ENCODE measurements at places on chromosomes 2 and 18. TPM values are rescaled to one million over a fixed set of nuclear protein-coding genes. Genes with fewer than 3 reads are reported as not detected.

DNA sequence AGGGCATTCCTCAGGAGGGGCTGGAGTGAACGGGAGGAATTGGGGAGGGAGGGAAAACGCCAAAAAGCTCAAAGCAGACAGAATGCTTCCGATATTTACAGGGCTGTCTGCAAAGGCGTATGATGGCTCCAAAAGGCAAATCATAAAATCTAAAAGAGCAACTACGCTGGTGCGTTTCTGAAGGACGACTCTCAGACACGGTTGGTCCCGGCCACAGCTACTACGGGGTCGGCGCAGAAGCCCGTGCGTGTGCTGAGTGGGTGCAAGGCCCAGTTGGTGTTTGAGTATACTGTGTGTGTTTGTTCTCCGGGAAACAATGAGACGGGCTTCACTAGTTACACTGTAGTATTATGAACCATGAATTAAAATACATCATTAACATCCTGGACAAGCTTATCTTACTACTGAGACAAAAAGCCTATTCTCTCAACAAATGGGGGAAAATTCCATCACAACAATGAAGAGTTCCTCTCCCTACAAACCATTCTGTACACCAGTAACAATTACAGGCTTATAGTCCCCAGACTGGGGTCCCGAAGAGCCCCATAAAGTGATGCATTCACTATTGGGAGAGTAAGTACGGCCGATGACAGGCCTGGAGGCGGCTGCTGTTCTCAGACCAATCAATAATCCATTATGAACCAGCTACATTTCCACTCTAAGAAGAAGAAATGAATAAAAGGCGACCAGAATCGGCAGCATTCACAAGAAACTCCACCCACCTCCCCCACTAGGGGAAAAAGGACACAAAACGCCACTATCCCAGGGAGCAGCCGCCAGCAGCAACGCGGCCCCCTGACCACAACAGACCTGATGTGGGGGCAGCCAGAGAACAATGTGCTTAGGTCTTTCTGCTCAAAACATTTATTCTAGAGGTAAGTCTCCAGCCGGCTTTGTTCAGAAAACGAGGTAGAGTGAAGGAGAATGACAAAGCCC, 43.4 kb downstream of the ZNF516 start:
- peak; percentile 67 for DNase-seq

DNA sequence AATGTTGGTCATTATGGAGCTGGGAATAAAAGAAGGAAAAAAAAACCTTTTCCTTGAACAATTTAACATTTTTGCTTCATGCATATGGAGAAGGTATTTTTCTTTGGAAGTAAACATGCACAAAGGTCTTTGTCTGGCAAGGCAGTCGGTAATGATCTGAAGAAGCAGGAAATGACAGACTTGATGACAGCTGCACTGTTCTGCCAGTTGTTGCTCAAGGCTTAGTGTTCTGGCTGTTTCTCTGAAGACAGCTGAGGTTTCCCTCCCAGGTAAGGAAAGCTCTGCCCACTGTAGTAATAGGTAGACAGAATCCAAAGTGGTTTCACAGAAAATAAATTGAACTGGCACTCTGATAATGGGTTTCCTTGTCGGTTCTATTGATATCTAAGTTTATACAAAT, 308.4 kb upstream of the GCFC2 start:
- no peak for DNase-seq

DNA sequence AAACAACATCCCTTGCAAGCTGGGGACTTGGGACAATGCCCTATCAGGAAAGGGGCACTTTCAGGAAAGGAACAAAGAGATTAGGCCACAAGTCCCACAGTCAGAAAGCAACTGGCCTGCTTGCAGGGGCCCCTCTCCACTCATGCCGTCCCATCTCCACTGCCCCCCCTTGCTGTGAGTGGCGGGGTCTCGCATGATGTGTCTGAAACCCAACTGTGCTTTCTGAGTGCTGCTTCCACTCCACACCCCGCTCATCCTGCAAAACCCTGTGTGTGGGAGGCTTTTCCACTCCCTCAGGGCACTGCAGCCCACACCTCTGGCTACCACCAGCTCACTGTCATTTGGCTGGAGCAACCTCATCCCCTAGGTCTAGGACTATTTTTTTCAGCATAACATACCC, 7.9 kb downstream of the HS6ST1 start:
- no peak for DNase-seq

DNA sequence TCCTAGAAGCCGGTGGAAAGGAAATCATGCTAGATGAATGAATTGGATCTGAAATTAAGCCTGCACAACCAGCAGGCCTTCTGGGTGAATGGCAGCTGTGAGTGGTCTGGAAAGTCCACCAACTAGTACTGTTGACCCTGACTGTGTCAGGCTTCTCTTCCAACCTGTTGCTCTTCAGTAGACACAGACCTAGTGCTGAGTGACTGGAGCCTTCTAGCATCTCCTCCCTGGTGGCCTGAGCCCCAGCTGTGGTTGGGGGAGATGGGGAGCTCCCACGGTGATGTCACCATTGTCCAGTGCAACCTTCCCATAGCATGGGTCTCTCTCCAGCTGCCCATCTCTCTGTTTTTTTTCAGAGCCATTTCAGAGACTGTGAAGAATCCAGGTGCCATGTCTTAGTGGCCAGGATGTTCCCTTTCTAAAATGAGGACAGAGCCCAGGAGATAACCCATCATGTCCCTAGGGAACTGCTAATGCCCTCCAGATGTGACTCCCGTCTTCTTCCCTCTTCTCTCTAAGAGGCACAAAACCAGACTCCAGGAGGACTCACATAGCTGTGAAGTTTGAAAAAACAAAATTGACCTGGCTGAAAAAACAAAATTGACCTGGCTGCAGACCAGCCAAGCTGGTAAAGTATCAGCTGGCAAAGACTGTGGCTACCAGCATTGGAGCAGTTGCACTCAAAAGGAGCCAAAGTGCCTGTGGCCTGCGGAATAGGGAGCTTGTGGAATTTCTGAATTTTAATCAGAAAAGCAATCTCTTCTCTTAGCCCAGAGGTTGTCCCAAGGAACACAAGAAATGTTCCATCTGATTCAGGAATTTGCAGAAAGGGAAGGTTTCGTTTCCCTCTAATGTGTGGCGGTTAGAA, 67.4 kb upstream of the RPL31 start:
- DNase-seq, result no peak

Gene NTSR2
- total RNA-seq, result not detected
